AG08396 (cell line): ENCODE measurements at places on chromosomes 11 and 22.
A peak's percentile ranks its signal among the peaks of the same experiment; 100 is the strongest.

DNA sequence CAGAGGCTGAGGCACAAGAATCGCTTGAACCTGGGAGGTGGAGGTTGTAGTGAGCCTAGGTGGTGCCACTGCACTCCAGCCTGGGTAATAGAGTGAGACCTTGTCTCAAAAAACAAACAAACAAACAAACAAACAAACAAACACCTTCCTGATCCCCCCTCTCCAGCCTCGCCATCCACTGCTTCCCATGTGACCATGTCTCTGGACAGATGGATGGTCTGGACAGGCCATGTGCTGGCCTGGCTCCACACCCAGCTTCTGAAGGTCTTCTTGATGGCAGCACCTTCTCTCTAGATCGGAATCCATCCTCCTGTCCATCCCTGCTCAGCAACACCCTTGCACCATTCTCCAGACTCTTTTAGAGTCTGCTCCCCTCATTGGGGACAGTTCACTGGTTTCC, 10.7 kb upstream of the PEX26 start:
- DNase-seq = no peak

- peak; percentile 42 for DNase-seq
Measured at GRCh38 chr11:6417907-6418556, 862 bp downstream of the APBB1 start.

DNA sequence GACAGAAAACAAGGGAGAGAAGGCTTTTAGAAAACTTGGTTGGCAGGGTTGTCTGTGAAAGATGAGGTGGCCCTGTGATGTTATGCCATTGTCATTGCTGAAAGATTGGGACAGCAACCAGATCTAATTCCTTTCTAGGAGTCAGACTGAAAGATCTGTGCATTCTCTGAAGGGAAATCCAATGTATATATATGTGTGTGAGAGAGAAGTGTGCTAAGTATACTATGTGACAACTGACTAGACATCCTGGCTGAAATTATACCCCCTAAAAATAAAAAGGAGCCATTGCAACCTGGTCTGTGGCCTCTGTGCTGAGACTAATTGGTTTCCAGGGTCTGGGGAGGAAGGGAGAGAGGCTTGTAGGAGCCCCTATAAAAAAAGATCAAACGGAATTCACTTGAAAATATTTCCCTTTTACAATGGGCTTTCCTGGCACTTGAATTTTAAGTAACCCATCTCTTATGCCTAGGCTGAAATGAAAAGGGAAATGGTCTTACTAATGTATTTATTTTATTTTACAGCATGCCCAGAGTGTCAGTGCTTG, 1.2 kb upstream of the MPPED2 start:
- peak; percentile 3 for DNase-seq

DNA sequence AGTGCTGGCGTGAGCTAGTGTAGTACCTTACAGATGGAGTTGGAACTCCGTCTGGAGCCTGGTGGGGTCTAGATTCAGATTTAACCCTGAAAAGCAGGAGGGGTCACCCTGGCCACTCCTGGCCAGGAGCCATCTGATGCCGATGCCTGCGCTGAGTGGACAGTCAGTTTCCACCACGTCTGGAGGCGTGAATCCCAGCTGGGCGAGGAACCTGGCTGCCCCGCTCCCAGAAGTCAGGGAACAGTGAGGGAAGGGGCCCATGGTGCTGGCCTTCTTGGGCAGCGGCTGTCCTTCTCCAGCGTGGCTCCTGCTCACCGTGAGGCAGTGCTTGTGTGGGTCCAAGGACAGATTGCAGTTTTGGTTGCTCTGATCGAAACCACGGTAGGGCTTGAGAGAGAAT, 76.3 kb downstream of the PARVB start:
- DNase-seq = no peak

GRCh38 chr11:107696140-107696539, 15.7 kb downstream of the SLN start:
- peak; percentile 56 for DNase-seq

GRCh38 chr11:1762537-1763302, 1.0 kb downstream of the CTSD start:
- no peak for DNase-seq

DNA sequence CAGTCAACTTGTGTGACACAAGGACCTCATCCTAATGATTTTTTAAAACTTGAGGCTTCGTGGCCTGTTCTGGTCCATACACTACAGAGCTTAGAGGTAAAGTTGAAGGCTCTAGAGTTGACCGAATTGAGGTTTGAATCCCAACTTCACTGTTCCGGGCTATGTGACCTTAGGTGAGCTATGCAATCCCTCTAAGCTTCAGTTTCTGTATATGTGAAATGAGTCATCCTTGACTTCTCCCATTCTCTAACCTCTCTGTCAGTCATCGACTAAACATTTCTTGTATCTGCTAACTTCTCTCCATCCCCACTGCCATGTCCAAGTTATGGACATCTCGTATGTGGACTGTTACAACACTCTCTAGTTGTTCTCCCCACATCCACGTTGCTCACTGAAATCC, 178.2 kb upstream of the TMEM45B start:
- no peak for DNase-seq

DNA sequence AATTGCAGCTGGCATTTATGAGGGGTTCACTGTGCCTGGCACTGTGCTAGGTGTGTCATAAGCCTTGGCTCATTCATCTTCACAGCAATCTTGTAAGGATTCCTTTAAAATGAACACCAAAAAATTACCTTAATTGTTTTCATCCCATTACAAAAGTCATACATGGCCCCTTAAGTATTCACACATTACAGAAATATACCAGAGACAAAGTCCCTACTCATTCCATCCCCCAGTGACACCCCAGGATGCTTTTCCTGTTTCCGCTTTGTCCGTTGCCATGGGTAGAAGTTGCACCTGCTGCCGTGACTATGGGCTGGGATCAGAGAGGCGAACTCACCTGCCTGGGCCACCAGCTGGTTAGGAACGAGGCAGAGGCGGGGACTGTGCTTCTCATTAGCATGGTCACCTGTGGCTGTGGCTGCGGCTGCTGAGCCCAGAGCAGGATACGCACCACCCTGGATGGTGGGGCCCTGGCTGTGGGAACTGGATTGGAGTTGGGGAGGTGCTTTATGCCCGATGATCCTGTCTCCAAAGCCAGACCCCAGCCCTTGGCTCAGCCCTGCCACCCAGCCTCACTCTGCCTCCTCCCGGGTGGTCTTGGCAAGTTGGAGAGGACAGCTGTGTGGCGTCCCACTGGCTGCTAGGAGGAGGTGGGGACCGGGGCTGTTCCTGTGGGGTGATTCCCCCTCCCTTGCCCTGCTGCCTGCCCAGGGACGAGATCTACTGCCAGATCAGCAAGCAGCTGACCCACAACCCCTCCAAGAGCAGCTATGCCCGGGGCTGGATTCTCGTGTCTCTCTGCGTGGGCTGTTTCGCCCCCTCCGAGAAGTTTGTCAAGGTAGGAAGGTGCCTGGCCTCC, 60.8 kb downstream of the MYO7A start:
- no peak for DNase-seq

- DNase-seq = no peak
Measured at GRCh38 chr22:27614650-27615007, 186.9 kb downstream of the MN1 start.

- DNase-seq = no peak
Measured at GRCh38 chr22:17964643-17965042, 59.7 kb downstream of the MICAL3 start.

GRCh38 chr11:6632116-6633073, 13.2 kb upstream of the TPP1 start:
- no peak for DNase-seq

- no peak for DNase-seq
Measured at GRCh38 chr11:77736473-77736872, 84.0 kb downstream of the RSF1 start.

DNA sequence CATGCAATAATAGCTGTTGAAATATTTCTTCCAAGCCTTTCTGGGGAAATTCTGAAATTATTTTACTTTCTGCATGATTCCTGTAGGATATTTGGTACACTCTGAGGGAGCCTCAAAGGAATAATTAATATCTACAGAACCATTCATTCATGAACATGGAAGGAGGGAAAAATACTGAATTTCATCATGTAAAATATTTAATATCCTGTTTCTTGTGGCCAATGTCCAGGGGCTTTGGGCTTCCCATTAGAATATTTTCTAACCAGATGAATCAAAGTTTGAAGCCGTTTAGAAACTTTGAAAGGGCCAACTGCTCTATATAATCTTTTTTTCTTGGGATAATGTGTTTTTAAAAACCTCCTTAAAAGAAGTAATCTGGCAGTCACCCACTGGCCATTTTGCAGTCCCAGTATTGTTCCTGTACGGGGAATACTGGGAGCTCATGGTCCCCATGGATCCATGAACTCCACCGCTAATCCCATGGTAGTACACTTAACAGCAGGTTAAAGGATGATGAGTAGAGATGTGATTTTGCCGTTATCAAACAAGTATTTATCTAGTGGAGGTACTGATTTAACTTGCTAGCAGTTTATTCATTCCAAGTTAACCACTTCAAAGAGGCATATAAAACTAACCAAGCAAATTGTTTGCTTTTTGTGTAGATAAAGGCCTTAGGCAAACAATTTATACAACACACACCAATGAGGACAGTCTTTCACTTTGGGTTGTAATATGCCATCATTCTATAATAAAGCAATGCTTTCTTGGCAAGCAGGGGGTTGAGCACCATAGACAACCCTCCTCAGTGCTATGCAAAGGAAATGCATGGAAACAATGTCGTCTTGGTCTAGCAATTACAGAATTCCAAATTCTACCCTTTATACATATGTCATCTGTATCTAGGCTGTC, 34.5 kb upstream of the BLID start:
- no peak for DNase-seq

DNA sequence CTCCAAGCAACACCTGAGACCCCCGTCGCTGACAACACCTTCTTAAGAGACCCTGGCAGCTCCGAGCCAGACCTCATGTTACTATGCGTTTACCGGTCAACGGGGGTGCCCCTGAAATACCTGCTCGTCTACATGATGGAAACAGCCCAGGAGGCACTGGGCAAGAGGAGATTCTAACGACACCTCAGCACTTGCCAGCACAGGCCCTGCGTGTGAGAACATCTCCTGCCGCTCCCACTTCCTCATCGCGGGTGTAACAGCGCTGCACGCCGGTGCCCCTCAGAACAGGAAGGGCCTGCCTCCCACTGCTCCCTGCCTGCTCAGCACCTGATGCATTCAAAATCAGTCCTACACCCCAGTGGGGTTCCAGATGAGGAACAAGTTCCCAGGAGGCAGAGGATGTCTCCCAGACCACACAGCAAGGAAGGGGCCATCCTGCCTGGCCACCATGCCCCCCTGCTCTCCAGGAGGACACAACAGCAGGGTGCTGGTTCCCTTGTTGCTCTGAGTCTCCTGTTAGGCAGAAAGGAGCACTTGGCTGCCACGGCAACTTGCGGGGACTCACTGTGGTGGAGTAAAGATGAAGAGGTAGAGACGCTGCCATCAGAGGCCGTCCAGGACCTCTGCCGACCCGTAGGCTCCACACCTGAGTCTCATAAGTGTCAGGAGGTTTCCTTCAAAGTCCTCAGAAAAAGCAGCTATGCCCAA, 2.1 kb downstream of the TOLLIP start:
- DNase-seq = no peak

GRCh38 chr11:64100782-64101353, 65.0 kb downstream of the MACROD1 start:
- DNase-seq = no peak

DNA sequence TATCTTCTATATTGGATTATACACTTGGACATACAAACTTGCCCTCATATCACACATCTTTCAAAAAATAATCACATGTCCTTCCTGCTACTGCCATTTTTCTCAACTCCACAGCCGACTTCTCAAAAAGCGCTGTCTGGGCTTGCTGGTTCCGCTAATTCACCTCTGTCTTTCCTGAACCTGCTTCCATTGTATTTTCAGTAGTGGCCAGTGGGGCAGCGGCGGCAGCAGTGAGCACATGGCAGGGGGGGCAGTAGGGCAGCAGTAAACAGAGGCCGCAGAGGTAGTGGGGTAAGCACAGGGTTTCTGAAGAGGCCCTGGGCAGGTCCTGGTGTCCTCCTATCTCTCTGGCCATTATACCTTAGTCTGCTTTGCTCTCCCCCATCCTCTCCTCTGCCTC, 126.3 kb downstream of the RRAS2 start:
- DNase-seq = no peak

DNA sequence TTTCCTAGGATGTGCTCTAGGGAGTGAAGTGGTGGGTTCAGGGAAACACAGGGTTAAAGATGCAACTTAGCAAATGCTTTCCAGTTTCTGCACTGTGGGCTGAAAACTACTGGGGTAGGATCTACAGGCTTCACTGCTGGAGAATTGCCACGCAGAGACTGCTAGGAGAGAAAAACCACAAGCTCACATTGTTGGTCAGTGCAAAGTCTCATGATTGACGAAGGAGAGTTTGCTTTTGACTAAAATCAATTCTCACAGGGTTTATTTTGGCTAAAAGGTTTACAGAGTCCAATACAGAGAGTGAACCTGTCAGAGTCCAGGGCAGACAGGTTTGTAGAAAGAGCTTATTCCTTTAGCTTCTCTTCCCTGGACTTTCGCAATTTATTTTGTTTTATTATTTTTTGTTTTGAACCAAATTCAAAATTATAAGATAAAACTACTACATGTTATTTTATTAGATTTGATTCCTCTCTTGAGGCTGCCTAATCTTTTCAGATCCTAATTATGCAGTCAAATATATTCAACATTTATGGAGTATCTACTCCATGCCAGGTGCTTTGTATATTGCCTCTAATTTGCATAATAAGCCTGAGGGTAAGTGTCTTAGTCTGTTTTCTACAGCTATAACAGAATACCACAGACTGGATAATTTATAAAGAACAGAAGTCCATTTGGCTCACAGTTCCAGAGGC, 64.7 kb downstream of the MTNR1B start:
- DNase-seq = no peak

DNA sequence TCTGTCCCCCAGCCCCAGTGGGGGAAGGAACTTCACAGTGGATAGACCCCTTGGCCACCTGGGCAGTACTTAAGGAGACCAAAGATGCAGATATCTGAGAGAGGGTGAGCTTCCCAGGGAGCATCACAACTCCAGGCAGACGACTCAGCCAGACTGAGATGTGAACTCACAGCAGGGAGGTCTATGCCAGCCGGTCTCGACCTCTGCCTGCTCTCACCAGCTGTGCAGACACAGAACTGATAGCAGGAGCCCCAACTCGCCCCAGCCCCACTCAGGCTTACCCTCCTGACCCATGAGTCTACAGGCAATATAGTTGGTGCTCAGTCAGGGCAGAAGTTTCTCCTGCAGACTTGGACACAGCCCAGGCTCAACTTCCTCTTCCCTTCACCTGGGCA, 29.7 kb upstream of the ACCSL start:
- DNase-seq = no peak

DNA sequence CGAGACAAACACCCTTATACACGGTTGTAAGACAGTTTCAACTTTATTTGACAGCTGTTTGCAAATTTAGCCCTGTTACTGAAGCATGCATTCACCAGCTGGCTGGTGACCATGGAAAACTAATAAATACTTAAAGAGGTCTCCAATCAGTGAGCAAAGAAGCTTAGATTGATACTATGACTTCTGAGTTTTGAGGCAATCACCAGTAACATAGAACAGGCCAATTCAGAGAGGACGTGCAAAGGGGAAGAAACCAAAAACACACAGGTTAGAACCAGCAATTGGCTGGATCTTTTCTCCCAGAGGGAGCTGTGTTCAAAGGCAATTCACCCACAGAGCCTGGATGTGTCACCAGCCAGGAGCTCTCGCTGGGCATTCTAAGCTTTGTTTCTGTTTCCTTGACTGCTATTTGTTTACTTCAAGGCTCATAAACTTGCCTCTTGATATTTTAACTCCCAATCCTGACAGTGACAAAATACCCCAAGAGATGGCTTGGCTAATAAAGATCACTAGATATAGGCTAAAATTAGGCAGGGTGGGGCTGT, 113.6 kb upstream of the MTMR2 start:
- DNase-seq = peak; percentile 41

- DNase-seq = no peak
Measured at GRCh38 chr11:95104856-95105255, 15.2 kb downstream of the ENDOD1 start.

- DNase-seq = no peak
Measured at GRCh38 chr22:49649166-49650068, 178.3 kb downstream of the BRD1 start.
